Activated T-cell treated with anti-CD3 and anti-CD28 coated beads, Interleukin-2, amount 50 U/mL, for 72 hours (primary cell): ENCODE measurements at places on chromosomes 4 and X.

GRCh38 chr4:87530868-87531267 is 1.7 kb upstream of the SPARCL1 start:
- no peak overlapping the region for H3K4me3 ChIP-seq
- no peaks in the 10 kb centered on the region for H3K36me3 ChIP-seq
- no peak for DNase-seq
- H3K27ac ChIP-seq: no peak overlapping the region

- DNase-seq: no peak
- H3K27me3 ChIP-seq: peaks cover 11% of the 10 kb centered on the region
- H3K36me3 ChIP-seq: peaks cover 2% of the 10 kb centered on the region
- H3K4me1 ChIP-seq: no peaks in the 10 kb centered on the region
- no peak overlapping the region for H3K4me3 ChIP-seq
- no peak overlapping the region for H3K27ac ChIP-seq
Observed at GRCh38 chrX:97416461-97416860, 532.8 kb downstream of the RPA4 start.

DNA sequence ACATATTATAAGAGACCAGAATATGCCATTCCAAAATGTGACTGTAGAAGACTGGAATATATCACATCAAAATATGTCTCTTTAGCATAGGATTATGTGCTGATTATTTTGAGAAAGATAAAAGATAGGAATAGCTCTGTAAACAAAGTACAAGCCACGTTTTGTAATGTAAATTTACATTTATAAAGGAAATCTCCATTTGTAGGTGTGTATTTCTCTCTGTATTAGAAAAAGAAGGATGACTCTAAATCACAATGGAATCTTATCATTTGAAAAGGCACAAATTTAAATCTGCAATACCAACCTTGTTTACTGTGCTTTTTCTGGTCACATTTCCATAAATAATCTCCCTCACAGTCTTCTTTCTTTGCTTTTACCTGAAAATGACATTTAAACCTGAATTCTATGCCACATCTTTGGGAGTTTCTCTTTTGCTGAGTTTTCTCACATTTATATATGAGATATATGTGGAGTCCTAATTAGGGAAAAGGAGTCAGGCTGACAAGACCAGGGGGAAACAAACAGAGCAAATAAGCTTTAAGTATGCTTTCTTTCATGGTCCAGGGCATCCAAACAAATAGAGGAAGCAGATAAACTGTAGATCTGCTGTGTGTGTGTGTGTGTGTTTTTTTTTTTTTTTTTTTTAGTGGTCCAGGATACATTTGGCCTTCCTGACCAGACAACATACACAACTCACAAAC is 244.0 kb downstream of the CPXCR1 start:
- DNase-seq: no peak
- no peak overlapping the region for H3K4me3 ChIP-seq
- H3K27ac ChIP-seq: no peak overlapping the region
- no peaks in the 10 kb centered on the region for H3K4me1 ChIP-seq
- no peaks in the 10 kb centered on the region for H3K27me3 ChIP-seq
- no peaks in the 10 kb centered on the region for H3K36me3 ChIP-seq

- H3K27ac ChIP-seq: no peak within 1 kb of the TSS
- no peak for DNase-seq
- peaks cover 2% of the 10 kb centered on the region for H3K36me3 ChIP-seq
- no peaks in the 10 kb centered on the region for H3K4me1 ChIP-seq
- peaks cover 17% of the 10 kb centered on the region for H3K27me3 ChIP-seq
Observed at GRCh38 chr4:171812665-171813525, at the start of gene GALNTL6. Gene GALNTL6, plus strand, starts transcription at chr4:171813404.
